ENCODE measurements at places on chromosomes 1 and 21. TPM values are rescaled to one million over a fixed set of nuclear protein-coding genes. Genes with fewer than 3 reads are reported as not detected.

PLOD1 gene
- 71.3 TPM for total RNA-seq

TTC24 gene
- not detected for total RNA-seq

C1orf53 gene
- not detected for total RNA-seq

ANGPTL3 gene
- not detected for total RNA-seq

RBM11 gene
- 0.49 TPM for total RNA-seq

NOS1AP gene
- total RNA-seq: 6.3 TPM

NHLH1 gene
- total RNA-seq: not detected
